ENCODE measurements at places on chromosomes 4 and X.

DNA sequence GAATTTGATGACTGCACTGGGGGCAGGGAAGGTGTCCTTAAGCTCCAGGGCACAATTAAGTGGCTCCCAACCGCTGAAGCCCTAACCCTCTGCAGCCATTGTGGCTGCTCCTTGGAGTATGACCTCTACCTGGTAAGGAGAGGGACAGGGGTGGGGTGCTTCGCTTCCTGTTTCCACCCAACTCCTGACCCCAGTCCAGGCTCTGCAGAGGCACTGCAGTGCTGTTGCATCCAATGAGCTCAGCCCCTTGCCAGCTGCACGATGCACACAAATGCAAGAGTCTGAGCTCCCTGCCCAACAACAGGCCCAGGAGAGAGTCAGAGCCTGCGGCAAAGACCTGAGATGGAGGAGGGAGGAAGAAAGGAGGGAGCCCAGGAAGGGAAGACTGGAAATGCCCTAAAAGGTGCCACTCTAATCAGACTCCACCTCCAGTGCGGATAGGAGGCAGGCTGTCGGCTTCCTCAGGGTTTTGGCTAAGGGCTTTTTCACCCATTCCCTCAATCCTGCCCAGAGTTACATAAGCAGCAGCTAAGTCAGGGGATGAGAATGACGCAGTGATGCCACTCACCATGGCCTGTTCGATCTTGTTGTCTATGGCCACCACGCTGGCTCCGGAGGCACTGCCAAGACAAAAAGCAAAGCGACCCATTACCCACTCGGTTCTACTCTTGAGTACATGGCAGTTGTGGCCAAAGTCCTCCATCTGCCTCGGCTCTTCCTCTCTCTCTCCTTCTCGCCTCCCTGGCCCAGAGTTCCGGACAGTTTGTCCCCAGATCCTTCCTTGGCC is 60.1 kb downstream of the TSC22D3 start:
- DNase-seq, result no peak

DNA sequence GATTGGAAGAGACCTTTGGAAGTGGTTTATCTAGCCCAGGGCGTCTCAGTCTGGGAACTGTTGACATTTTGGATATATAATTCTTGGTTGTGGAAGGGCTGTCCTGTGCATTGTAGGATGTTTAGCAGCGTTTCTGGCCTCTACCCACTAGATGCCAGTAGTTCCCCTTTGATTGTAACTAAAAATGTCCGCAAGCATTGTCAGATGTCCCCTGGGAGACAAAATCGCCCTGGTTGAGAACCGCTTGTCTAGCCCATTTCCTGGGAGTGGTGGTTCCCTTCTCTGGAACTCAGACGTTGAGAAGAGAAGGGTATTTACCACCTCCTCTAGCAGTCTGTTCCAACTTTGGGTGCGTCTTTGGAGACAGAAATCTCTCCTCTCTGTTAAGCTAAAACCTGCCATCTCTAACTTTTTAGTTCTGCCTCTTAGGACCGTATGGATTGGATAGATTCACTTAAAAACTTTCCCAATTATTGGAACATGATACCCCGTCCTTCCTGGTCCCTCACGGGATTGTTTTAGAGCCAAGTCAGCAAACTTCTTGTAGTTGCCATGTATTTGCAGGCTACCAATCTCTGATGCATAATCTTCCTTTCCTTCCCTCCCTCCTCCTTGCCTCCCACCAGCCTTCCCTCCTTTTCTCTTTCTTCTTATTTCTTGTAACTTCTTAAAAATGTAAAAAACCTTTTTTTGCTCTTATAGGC is 13.9 kb downstream of the TMEM165 start:
- DNase-seq, result no peak

DNA sequence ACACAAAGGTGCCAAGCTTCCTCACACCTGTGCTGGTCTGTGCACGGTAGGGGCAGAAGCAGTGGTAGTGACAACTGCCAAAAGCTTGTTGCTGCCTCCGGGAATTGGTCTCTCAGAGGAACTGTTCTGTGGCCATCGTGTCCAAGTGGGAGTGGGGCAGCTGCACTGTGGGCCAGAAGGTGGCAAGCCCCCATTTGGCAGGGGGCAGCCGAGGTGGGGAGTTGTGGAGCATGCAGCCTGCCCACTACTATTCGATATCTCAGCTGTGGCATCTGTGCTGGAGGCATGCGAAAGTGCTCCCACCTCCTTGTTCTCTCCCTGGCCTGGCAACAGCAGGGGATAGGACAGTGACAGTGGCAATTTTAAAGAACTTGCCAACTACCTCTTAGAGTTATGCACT is 192.8 kb downstream of the TBX22 start:
- no peak for DNase-seq

GRCh38 chr4:21954916-21955315 is 6.3 kb upstream of the KCNIP4 start:
- no peak for DNase-seq

- DNase-seq, result no peak
These were observed 121.2 kb upstream of the GUCY1A1 start for GRCh38 chr4:155545456-155545855.

DNA sequence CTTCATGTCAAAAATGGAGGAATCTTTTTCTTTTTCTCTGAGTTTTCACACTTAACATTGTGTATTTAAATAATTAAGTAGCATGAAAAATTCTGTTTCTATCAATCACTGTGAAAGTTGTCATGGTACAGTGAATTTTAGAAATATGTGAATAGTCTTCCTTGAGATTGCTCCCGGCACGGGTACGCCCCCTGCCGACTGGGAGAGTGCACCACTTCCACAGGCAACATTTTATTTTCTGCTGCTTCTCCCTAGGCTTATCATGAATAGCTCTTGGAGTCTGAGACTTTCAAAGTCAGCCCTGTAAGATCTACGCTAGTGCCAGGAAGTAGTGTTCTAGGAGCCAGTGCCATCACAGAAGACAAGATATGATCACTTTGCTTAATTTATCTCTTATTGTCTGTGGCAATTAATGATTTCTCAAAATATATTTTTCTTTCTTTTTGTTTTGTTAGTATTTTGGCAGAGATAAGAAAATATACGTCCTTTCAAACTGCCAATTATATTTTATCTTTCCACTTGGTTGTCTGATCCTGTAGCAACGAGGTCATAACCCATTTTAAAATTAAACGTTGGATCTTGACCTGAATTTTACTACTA is 763.8 kb upstream of the AADAT start:
- DNase-seq, result no peak

DNA sequence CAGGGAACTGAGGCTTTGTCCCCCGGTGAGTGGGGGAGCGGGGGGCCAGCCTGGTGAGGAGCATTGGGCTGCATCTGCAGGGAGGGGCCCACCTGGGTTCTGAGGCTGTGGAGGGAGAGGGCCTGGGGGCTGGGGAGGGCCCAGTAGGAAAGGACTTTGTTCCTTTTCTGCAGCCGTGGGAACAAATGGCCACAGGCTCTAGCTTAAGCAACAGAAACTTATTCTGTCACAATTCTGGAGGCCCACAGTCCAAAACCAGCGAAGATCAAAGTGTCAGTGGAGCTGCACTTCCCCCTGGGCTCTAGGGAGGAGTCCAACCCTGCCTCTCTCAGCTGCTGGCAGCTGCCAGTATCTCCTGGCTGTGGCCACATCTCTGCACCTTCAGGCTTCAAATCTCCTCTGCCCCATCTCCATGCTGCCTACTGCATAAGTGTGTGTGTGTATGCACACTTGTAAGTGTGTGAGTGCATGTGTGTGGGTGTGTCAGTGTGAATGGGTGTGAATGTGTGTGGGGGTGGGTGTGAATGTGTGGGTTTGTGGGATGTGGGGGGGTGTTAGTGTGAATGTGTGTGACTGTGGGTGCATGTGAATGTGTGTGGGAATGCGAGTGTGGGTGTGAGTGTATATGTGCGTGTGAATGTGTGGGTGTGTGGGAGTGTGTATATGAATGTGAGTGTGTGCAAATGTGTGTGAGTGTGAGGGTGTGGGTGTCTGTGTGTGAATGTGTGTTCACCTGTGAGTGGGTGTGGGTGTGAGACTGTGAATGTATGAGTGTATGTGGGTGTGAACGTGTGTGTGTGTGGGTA is 204.5 kb upstream of the PSAPL1 start:
- DNase-seq, result no peak

DNA sequence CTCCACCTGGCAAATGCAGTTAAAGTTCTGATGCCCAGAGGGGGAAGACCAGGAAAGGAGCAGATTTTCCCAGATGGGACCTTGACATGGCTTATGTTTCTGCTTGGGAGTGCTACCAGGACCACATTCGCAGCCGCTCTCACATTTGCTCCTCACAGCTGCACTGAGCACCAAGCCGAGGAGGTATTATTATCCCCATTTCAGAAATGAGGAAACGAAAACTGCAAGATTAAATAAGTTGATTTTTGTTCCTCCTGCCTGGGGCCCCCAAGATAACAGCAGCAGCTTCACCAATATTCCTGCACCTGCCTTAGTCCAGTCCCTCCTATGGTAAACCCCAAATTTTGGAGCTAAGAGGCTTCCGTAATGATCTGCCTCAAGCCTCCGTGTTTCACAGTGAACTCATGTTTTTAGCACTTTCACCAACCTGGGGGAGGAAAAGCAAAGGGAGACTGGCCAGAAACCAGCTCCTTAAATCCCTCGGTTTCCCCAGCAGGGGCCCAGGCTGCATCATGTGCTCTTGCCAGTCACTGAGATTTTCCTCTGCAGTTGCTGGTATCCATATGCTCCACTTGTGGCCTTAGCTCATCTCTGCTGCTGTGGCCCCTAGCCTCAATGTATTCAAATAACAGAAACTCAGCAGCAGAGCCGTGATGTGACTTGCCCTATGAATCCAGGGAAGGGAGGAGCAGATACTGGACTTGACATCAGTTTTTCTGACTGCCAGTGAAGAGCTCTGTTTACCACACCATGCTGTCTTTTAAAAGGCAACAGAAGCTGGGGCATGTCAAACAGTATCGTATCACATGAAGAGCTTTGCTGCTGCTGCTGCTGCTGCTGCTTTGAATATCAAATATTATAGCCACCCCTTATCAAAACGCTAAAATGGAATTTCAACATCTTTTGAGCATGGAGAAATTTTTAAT is 95.5 kb upstream of the KLHL13 start:
- no peak for DNase-seq

- DNase-seq, result no peak
These were observed 105.5 kb upstream of the PSAPL1 start for GRCh38 chr4:7540206-7540605.

GRCh38 chrX:53422861-53423306 is at the start of gene RIBC1:
Gene RIBC1, plus strand, starts transcription at chrX:53422873. Its CDS starts 3,404 bp downstream, at chrX:53426277.
- DNase-seq, result no peak

- DNase-seq, result no peak
These were observed 82.1 kb downstream of the PPP2R2C start for GRCh38 chr4:6390356-6390755.

- no peak for DNase-seq
These were observed 43.4 kb upstream of the GEMIN8 start for GRCh38 chrX:14073071-14073470.

- DNase-seq, result no peak
These were observed 10.4 kb upstream of the DGAT2L6 start for GRCh38 chrX:70166601-70167590.

DNA sequence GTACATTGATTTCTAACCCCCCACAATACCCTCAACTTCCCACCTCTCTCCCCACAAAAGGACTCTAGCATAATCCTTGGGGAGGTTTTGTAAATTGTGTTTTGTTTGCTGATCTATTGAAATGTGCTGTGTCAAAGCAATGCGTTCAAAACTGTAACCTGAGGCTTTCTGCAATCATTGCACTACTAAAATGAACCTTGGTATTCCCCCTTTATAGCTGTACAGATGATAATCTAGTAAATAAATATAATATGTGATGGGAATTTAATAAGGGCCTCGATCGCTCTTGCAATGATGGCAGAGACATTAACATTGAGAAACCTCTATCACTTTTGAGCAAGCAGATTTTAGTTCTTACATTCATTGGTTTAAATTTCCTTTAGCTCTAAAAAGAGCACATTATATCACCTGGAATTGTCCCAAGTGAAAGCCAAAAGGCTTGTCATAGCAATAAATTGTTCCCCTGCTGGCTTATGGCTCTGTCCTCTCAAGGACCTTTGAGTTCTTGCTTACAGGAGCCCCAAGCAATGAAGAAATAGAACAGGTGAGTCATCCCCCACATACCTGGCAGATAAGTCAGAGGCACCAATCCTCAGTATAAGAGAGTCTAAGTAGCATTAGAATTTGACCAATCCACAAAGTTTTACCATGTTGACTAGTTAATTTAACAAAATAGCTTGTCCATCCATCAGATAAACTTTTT is 18.4 kb upstream of the ACE2 start:
- DNase-seq, result no peak

DNA sequence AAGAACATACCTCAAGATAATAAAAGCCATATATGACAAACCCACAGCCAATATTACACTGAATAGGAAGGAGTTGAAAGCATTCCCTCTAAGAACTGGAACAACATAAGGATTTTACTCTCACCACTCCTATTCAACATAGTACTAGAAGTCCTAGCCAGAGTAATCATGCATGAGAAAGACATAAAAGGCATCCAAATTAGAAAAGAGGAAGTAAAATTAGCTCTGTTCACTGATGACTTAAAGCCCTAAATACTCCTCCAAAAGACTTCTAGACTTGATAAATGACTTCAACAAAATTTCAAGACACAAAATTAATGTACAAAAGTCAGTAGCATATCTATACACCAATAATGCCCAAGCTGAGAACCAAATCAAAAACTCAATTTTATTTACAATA is 235.7 kb downstream of the NKX6-1 start:
- DNase-seq, result no peak

Measured in T follicular helper cell (primary cell).